ENCODE measurements at places on chromosomes 6 and 20.

- DNase-seq, result no peak
These were observed 834.0 kb downstream of the MAFB start for GRCh38 chr20:39855056-39855455.

DNA sequence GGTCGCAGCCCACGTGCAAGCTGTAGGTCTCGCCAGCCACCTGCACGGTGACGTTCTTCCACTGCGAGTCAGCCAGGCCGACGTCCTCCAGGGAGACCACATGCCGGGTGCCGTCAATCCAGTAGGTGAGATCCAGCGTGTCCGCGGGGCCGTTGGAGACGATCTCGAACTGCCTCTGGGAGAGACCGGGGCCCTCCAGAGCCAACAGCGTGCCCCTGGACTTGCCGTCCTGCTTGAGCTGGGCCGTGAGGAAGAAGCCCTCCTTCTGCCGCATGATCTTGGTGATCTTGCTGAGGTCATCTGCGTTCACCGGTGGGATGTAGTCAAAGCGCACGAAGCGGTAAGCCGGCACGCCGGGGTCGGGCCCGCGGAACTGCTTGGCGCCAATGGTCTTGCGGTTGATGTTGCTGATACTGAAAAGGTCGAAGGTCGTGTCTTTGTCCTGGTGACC, 5.1 kb downstream of the THBS2 start:
- DNase-seq, result no peak

GRCh38 chr20:46374383-46374782, 32.0 kb downstream of the ELMO2 start:
- DNase-seq, result no peak

GRCh38 chr6:3575701-3576100, 118.9 kb upstream of the SLC22A23 start:
- DNase-seq, result no peak

- DNase-seq, result no peak
These were observed 303.8 kb downstream of the UBE3D start for GRCh38 chr6:82761674-82762345.

DNA sequence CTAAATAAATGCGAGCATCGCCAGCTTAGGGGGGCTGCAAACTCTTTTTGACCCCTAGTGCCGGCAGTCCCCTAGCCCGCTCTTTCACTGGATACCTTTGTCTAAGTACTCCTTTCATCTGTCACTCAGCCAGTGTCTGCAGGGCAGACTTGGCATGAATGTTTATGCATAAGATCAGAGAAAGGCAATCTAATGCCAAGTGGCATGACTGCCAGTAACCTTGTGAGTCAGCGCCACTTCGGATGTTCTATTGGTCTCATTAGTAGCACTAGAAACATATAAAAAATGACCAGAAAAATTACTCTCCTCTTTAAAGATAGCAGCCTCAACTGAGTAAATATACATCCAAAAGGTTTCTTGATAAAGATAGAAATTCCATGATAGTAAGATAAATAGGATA, 192.2 kb downstream of the TBC1D32 start:
- no peak for DNase-seq

Data from activated CD4-positive, alpha-beta memory T cell treated with anti-CD3 and anti-CD28 coated beads, Interleukin-2, amount 10 ng/mL, durations not matched to agents 7 days and 5 days (primary cell).